ENCODE measurements at places on chromosomes 11 and 22.

DNA sequence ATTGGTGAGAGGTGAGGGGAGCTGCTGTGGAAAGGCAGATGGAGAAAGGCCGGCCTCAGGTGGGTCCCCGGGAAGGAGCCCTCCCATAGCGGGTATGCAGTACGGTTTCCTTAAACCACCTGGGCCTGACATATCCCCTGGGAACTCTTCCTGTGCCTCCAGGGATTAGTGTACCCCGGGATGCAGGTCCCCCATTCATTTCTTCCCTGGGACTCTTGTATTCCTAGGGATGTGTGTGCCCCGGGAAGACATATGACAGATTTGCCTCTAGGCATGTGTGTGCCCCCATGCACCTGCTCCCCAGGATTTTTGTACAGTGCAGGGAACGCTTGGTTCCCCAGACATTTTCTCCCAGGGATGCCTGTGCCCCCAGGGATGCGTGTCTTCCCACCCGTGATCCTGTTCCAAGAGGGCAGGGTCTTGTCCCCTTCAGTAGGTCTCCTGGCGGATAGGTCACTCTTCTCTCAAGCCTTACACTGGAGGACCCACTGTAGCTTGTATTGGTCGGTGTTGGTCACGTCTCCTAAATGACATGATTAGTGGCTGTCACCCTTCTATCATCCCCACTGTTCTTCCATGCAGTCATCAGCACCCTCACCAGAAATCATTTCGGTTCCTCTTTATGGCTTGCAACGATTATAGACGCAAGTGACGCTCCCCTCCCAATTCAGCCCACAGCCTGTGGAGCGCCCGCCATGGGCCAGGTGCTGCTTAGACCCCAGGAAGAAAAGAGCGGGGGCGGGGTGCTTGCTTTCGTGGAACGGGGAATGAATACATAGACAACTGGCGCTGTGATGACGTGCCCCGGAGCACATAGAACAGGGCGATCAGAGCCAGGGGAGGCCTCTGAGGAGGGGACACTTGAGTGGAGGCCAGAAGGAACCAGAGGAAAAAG is 1.3 kb downstream of the PARVB start:
- DNase-seq = no peak

- no peak for DNase-seq
Observed at GRCh38 chr11:120819437-120820365, 204.2 kb upstream of the TBCEL start.

GRCh38 chr22:30860176-30861105 is 108.1 kb downstream of the MORC2 start:
- no peak for DNase-seq

GRCh38 chr22:17272511-17272991 is 53.3 kb upstream of the ADA2 start:
- no peak for DNase-seq

DNA sequence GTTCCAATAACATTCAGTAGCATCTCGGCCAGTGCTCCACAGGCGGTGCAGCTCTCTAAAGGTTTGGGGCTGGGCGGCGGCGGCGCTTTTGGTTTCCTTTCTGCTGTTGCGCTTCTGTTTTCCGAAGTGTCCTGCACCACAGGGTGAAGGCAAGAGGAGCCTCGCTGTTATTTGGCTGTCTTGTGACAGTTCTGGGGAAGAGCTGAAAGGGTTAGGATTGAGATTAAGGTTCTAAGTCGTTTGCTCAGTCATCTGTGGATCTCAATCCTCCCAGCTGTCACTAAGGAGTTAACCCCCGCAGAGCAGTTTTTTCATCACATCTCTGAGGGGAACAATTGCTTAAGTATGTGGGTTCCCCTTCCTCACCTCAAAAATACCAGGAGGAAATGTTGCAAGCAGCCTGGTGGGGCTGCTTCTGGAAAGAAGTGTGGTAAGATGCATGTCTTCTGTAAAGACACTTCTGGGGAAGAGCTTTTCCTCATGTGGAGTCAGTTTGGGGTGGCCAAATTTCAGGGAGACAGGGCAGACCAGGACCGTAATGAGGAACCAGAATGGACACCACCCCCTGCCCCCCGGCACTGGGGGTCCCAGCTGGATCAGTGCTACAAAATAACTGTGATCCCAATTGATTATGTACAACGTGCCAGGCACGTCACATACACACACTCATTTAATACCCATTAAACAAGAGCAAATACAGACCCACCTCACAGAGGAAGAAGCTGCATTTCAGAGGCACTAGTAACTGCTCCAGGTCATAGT is 14.2 kb downstream of the TMEM121B start:
- no peak for DNase-seq
